Activated CD4-positive, alpha-beta T cell treated with anti-CD3 and anti-CD28 coated beads for 4 hours (primary cell): ENCODE measurements at places on chromosomes 7 and 10.

- no peak for DNase-seq
Measured at GRCh38 chr7:82530361-82530760, 86.8 kb upstream of the CACNA2D1 start.

DNA sequence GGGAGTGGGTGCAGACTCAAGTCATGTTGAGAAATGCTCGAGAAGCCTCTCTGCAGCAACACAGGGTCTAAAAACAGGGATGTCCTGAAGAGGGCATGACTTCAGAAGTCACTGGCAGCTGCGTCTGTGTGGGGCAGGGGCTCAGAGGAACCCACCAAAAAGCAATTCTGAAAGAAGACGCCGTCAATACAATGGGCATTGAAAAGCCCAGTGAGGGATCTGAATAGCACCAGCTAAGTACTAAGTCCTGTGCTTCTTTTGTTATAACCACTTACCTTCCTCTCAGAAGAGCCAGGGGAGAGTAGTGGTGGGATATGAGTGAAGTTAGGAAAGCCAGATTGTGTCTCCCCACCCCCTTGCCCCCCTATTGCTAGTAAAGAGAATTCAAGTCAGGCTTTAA lies 137.2 kb downstream of the INHBA start:
- DNase-seq: no peak

DNA sequence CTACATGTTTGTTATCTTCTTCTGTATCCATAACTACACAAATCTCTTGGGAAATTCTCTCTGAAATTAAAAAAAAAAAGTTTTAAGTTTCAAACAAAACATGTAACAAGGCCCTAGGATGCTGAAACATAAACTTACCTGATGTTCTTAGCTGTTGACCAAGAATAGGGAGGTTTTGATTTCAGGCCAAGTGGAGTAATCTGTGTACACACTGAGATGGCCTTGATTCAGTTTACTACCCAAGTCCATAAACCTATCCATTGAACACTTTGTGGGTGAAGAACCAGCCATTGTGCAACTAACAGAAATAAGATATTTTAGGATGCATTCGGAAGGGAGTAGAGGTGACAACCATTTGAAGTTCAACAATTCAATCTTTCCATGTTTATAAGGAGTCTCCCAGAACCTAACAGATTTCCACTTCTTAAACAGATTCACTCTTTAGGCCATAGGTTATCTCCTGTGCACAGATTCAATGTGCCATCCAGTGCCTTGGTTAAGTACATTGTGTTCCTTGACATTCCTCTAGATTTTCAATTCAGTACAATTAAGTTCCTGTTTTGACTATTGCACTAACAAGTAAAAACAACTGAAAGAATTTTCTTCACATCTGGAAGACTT lies 143.1 kb downstream of the CRPPA start:
- DNase-seq: no peak

- DNase-seq: no peak
Measured at GRCh38 chr10:1544209-1544673, 193.1 kb downstream of the ADARB2 start.

GRCh38 chr7:33986951-33987947 lies 81.9 kb downstream of the BMPER start:
- DNase-seq: no peak

DNA sequence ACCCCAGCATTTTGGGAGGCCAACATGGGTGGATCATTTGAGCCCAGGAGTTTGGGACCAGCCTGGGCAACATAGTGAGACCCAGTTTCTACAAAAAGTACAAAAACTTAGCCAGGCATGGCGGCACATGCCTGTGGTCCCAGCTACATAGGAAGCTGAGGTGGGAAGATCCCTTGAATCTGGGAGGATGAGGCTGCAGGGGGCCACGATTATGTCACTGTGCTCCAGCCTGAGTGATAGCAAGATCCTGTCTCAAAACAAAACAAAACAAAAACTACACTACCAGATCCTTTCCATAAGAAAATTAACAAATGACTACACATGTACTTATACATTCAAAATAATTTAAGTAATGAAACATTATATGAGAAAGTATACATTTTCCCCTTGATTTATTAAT lies 116.4 kb upstream of the KLF6 start:
- DNase-seq: no peak

GRCh38 chr7:31549611-31550010 lies 35.7 kb downstream of the ITPRID1 start:
- DNase-seq: no peak

GRCh38 chr7:130365088-130365487 lies 15.2 kb upstream of the CPA1 start:
- DNase-seq: no peak
